ENCODE measurements at places on chromosomes 13 and 19. TPM values are rescaled to one million over a fixed set of nuclear protein-coding genes. Genes with fewer than 3 reads are reported as not detected.

- no peaks in the 10 kb centered on the region for H3K27me3 ChIP-seq
- H3K27ac ChIP-seq, result no peak overlapping the region
- no peaks in the 10 kb centered on the region for H3K36me3 ChIP-seq
- no peak overlapping the region for H3K4me3 ChIP-seq
- DNase-seq, result no peak
These were observed 21.7 kb upstream of the KATNAL1 start for GRCh38 chr13:30329009-30329585.

DNA sequence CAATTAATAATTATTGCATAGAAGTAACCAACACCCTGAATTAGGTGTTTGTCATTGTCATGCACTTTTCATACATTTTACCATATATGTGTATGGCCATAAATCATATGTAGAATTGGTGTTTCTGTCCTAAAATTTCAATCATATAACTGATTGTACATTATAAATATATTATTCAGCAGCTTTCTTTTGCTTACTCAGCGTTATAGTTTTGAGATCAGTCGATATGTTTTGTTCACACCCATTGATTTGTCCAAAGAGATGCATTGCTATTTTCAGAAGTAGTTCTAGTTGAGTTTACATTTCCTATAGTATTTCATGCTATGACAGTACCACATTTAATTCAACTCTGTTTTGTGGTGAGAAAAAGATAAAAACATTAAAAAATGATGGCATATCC is 50.5 kb upstream of the PARP4 start:
- DNase-seq, result no peak
- H3K4me1 ChIP-seq, result no peaks in the 10 kb centered on the region
- H3K27me3 ChIP-seq, result no peaks in the 10 kb centered on the region
- no peak overlapping the region for H3K27ac ChIP-seq
- no peaks in the 10 kb centered on the region for H3K36me3 ChIP-seq
- H3K4me3 ChIP-seq, result no peak overlapping the region

DNA sequence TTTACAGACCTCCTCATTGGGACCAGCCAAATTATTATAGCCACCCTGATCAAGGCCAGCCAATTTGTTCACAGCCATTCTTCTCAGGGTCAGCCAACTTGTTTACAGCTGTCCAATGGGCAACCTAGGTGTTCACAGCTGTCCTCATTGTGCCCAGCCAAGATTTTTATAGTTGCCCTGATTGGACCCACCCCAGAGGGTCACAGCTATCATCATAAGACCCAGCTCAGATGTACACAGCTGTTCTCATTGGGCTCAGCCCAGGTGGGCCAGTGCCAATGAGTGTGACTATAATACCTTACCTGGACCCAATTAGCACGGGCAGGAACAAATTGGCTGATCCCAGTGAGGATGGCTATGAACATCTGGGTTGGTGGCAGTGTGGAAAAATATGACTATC is 1151.8 kb downstream of the UQCRFS1 start:
- no peaks in the 10 kb centered on the region for H3K36me3 ChIP-seq
- DNase-seq, result peak; percentile 65
- H3K4me1 ChIP-seq, result no peaks in the 10 kb centered on the region
- H3K27me3 ChIP-seq, result no peaks in the 10 kb centered on the region

- DNase-seq, result no peak
- no peak overlapping the region for H3K4me3 ChIP-seq
- peaks cover 4% of the 10 kb centered on the region for H3K4me1 ChIP-seq
These were observed 16.6 kb upstream of the EPHX3 start for GRCh38 chr19:15248648-15249527.

DNA sequence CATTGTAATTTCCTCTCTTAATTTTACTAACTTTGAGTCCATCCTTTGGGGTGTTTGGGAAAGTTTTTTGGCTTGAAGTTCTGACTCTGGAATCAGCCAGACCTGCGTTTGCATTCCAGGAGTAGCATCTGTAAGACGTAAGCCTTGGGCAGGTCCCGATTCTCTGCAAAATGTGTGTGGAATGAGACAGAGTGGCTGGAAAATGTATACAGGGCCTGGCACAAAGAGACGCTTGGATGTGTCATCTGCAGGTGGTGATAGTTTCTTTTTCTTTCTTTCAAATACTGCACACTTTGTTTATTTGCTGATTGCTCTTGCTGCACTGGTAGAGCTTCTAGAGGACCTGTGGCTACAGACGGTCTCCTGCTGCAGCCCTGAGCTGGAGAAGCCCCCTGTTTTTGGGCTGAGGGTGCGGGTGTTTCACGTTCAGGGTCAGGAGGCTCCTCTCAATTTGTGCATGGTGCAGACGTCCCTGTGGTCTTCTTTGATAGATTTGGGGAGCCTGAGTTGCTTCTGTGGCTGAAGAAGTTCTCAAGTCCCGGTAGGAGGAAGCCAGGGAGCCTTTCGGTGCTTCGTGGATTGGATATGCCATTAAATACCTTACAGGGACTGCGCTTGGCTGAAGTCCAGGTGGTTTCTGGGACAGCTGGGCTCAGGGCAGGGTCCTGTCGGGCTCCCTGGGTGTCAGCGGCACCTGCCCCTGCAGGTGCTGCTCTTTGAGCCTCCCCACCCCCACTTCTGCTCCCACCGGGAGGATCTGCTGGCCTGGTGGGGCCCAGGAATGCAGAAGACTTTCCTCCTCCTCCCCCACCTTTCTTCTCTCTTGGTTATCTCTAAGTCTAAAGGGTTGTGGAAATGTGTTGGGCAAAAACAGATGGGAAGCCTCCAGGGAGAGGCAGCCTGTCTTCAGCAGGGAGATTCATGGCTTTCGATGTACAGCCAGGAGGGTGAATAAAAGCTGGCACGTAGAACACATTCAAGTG is 44.0 kb upstream of the GAS6 start:
- no peak overlapping the region for H3K4me3 ChIP-seq
- H3K4me1 ChIP-seq, result no peaks in the 10 kb centered on the region
- H3K27me3 ChIP-seq, result no peaks in the 10 kb centered on the region
- H3K36me3 ChIP-seq, result no peaks in the 10 kb centered on the region

DNA sequence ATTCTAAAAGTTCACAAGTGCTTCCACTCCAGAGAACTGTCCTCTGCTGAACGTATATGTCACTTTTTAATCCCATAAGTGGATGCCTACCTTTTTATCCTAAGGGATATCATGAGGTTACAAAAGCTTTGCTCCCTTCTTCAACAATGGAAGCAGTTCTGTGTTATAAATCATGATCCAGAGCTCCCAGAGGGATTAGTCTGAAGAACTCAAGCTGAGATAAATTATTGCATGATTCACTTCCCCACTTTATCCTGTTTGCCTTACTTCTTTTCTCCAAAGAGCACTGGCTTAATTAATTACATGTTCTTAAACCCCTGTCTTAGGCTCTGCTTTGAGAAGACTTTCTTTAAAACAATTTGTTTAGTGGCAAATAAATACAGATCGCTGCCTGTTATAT is 246.7 kb downstream of the PCDH17 start:
- no peak for DNase-seq
- no peak overlapping the region for H3K4me3 ChIP-seq
- no peak overlapping the region for H3K27ac ChIP-seq
- no peaks in the 10 kb centered on the region for H3K27me3 ChIP-seq

DNA sequence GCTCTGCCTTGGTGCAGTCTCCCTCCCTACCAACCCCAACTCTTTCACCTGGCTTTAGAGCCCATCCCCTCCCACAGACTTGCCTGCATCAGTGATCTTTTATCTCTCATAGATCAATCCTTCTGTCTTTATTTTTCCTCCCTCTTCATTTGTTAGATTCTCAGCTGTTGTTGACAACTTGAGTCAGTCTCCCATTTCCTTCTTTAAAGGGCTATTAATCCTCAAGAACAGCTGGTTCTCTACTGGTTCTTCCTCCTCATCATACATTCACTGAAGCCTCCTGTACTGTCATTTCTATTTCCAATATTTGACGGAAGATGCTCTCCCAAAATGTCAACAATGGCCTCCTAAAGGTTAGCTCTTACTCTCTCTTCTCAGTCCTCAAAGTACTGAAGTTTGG is 408.2 kb downstream of the TBC1D4 start:
- H3K4me1 ChIP-seq, result no peaks in the 10 kb centered on the region
- DNase-seq, result no peak
- no peak overlapping the region for H3K4me3 ChIP-seq
- no peaks in the 10 kb centered on the region for H3K36me3 ChIP-seq
- no peak overlapping the region for H3K27ac ChIP-seq

DNA sequence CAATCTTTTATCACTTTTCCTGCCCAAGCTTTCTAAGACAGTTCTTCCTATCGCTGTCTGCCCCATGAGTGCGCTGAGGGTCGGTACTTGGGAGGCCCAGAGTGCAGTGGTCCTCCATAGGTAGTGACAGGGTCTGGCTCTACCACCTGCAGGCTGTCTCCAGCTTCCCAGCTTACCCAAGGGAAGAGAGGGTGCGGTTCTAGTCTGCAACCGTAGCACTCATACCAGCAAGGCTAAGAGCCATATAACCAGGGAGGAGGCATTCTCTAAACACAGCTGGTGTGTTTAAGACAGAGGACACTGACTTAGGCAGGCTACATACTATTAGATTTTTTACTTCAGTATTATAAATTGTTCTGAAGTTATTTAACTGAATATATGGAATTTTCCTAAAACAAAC is 8.2 kb downstream of the PROZ start:
- H3K27me3 ChIP-seq, result no peaks in the 10 kb centered on the region
- H3K36me3 ChIP-seq, result no peaks in the 10 kb centered on the region
- H3K4me1 ChIP-seq, result no peaks in the 10 kb centered on the region
- DNase-seq, result no peak

GRCh38 chr13:110162866-110163658 is 143.9 kb downstream of the COL4A1 start:
- no peak overlapping the region for H3K27ac ChIP-seq
- H3K4me1 ChIP-seq, result no peaks in the 10 kb centered on the region
- no peak overlapping the region for H3K4me3 ChIP-seq
- H3K36me3 ChIP-seq, result no peaks in the 10 kb centered on the region

- no peak overlapping the region for H3K27ac ChIP-seq
- no peak for DNase-seq
- H3K36me3 ChIP-seq, result no peaks in the 10 kb centered on the region
These were observed 2.9 kb upstream of the ATP11A start for GRCh38 chr13:112686987-112687386.

DNA sequence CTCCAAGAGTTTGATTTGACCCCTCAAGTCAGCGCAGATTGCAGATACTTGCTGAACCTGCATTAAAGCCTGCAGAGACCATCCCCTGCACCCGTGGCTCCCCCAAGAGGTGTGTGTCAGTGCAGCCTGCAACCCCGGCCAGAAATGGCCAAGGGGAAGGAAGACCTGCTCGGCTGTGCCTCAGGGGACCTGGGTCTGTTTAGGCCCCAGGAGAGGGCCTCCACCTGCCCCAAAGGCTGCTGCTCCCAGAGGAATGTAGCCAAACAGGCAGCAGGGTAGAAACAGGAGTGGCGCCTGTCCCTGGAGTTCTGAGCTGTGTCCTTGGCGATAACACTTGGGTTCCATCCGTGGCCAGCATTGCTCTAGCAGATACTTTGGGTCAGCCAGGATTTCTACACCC is 8.0 kb downstream of the POP4 start:
- H3K27me3 ChIP-seq, result no peaks in the 10 kb centered on the region
- H3K36me3 ChIP-seq, result peaks cover 5% of the 10 kb centered on the region
- no peak for DNase-seq
- H3K4me1 ChIP-seq, result no peaks in the 10 kb centered on the region
- H3K4me3 ChIP-seq, result no peak overlapping the region
- no peak overlapping the region for H3K27ac ChIP-seq

DNA sequence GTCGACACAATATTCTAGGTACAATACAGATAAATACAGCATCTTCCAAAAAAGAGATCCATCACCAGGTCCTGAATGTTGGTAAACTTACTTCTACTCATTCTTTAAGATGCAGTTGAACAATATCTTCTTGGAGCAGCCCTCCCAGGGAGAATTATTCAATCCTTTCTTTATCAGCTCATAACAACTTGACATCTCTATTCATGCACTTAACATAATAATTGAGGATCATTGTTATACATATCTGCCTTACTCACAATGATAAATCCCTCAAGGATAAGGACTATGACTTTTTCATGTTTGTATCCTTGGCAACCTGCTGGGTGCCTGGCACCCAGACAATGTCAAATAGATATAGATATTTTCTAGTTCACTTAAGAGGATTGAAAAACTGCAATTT is 219.5 kb downstream of the POU4F1 start:
- H3K4me1 ChIP-seq, result no peaks in the 10 kb centered on the region
- no peak overlapping the region for H3K4me3 ChIP-seq
- peaks cover 5% of the 10 kb centered on the region for H3K27me3 ChIP-seq
- DNase-seq, result no peak

KBTBD6 gene
- total RNA-seq, result 3.4 TPM

DNA sequence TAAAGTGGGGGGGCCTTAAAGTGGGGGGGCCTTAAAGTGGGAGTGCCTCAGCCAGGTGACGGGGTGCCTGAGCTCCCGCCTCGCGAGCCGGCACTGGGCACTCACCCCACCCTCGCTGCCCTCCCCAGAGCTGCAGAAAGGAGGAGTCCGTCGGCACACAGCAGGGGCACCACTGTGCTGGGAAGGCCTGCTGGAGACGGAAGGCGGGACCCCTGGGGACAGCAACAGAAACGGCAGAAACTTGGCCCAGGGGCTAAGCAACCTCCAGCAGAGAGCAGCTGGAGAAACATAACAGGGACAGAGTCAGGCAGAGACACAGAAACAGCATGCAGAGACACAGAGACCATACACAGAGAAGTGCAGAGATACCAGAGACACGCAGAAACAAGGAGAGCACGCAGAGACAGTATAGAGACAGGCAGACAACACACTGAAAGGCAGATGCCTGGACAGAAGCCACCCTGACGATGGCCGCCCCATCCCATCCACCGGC is 7.9 kb downstream of the CFD start:
- no peak overlapping the region for H3K27ac ChIP-seq
- H3K27me3 ChIP-seq, result no peaks in the 10 kb centered on the region
- H3K4me3 ChIP-seq, result no peak overlapping the region
- H3K4me1 ChIP-seq, result no peaks in the 10 kb centered on the region
- H3K36me3 ChIP-seq, result peaks cover 4% of the 10 kb centered on the region

GRCh38 chr13:44617648-44618047 is 41.5 kb upstream of the TSC22D1 start:
- H3K27ac ChIP-seq, result no peak overlapping the region
- no peak overlapping the region for H3K4me3 ChIP-seq

GRCh38 chr13:66530686-66531085 is 699.5 kb downstream of the PCDH9 start:
- no peaks in the 10 kb centered on the region for H3K36me3 ChIP-seq
- H3K4me1 ChIP-seq, result no peaks in the 10 kb centered on the region
- H3K4me3 ChIP-seq, result no peak overlapping the region
- DNase-seq, result no peak
- no peak overlapping the region for H3K27ac ChIP-seq

OR4F17 gene
- not detected for total RNA-seq

GRCh38 chr19:21133633-21134032 is 8.2 kb upstream of the ZNF431 start:
- no peaks in the 10 kb centered on the region for H3K4me1 ChIP-seq
- no peak overlapping the region for H3K4me3 ChIP-seq
- no peaks in the 10 kb centered on the region for H3K27me3 ChIP-seq
- no peak overlapping the region for H3K27ac ChIP-seq
- H3K36me3 ChIP-seq, result no peaks in the 10 kb centered on the region

GRCh38 chr13:57582032-57582431 is 49.5 kb upstream of the PCDH17 start:
- H3K36me3 ChIP-seq, result no peaks in the 10 kb centered on the region
- no peaks in the 10 kb centered on the region for H3K4me1 ChIP-seq
- no peaks in the 10 kb centered on the region for H3K27me3 ChIP-seq
- no peak overlapping the region for H3K27ac ChIP-seq
- H3K4me3 ChIP-seq, result no peak overlapping the region

SBSN gene
- not detected for total RNA-seq

- H3K4me1 ChIP-seq, result no peaks in the 10 kb centered on the region
- no peaks in the 10 kb centered on the region for H3K36me3 ChIP-seq
- no peak for DNase-seq
- no peaks in the 10 kb centered on the region for H3K27me3 ChIP-seq
- H3K4me3 ChIP-seq, result no peak overlapping the region
- H3K27ac ChIP-seq, result no peak overlapping the region
These were observed 2.0 kb downstream of the ZNF784 start for GRCh38 chr19:55622242-55622969.

SHD gene
- total RNA-seq, result not detected
